HuH-7 (cell line): ENCODE measurements at places on chromosomes 5 and 9.

- DNase-seq, result no peak
Observed at GRCh38 chr5:178193251-178193809, 6.2 kb upstream of the GMCL2 start.

- DNase-seq, result no peak
Observed at GRCh38 chr5:584216-584615, 27.9 kb upstream of the CEP72 start.

GRCh38 chr5:89351222-89351621 lies 468.2 kb upstream of the MEF2C start:
- no peak for DNase-seq

DNA sequence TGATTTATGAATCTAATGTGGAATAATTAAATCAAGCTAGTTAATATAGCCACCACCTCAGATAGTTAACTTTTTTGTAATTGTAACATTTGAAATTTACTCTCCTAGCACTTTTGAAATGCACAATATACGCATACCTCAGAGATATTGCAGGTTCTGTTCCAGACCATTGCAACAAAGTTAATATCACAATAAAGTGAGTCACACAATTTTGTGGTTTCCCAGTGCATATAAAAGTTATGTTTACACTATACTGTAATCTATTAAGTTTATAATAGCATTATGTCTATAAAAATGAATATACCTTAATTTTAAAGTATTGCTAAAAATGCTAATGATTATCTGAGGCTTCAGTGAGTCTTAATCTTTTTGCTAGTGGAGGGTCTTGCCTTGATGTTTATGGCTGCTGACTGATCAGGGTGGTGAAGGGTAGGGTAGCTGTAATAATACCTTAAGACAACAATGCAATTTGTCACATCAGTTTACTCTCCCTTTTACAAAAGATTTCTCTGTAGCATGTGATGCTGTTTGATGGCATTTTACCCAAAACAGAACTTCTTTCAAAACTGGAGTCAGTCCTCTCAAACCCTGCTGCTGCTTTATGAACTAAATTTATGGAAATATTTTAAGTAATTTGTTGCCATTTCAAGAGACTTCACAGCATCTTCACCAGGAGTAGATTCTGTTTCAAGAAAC lies 235.1 kb upstream of the ADAMTSL1 start:
- no peak for DNase-seq

GRCh38 chr5:107408564-107408963 lies 262.2 kb downstream of the EFNA5 start:
- DNase-seq, result no peak

DNA sequence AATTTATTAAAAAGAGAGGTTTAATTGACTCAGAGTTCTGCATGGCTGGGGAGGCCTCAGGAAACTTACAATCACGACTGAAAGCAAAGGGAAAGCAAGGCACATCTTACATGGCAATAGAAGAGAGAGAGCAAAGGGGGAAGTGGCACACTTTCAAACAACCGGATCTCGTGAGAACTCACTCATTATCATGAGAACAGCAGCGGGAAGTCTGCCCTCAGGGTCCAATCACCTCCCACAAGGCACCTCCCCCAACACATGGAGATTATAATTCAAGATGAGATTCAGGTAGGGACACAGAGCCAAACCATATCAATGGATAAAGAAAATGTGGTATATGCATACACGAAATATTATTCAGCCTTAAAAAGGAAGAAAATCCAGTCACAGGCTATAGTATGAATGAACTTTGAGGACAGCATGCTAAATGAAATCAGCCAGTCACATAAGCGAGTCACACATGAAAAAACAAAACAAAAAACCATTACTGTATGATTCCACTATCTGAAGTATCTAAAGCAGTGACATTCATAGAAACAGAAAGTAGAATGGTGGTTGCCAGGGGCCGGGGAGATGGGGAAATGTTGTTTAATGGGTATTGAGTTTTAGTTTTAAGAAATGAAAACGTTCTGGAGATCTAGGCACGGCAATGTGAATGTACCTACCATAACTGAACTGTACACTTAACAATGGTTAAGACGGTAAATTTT lies 83.4 kb upstream of the PCA3 start:
- no peak for DNase-seq

DNA sequence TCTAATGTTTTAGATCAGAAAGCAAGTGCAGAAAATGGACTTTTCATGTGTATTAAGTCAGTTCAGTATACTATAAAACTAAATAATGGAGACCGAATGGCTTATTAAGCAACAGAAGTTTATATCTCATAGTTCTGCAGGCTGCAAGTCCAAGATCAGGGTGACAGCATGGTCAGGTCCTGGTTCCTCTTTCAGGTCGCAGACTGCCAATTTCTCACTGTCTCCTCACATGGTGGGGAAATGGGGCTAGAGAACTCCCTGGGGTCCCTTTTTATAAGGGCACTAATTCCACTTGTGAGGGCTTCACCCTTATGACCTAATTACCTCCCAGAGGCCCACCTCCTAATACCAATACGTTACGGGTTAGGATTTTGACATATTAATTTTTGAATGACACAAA lies 48.7 kb downstream of the RICTOR start:
- no peak for DNase-seq

DNA sequence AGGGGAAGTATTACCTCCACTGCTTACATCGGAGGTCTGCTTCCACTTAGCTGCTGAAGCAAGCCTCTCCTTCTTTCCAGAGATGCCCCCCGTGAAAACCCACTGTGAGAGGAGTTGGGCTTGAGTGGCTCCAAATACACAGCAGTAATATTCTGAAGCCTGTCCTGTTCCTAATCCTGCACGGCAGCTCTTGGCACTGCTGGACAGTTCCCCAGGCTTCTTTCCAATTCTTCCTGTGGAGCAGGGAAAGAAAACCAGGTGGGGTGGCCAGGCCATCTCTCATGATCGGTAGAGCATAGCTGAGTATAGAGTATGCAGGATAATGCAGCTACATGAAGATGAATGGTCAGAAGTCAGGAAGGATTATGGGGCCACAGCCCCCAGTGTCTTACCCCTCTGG lies 335.3 kb downstream of the MARCHF11 start:
- no peak for DNase-seq

- no peak for DNase-seq
Observed at GRCh38 chr5:2936413-2936812, 184.9 kb upstream of the IRX2 start.

DNA sequence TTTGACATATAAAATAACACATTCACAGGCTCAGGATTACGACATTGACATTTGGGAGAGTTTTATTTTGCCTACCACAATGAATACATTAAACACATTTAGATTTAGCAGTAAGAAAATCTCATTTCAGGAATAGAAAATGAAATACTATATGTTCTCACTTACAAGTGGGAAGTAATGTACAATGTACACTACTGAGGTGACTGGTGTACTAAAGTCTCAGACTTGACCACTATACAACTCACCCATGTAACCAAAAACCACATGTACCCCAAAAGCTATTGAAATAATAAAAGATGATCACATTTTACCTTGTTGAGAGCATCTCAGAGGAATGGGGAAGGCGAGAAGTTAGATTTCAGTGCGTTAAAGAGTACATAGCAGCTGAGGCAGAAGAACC lies 1202.4 kb upstream of the SEMA6A start:
- DNase-seq, result no peak

DNA sequence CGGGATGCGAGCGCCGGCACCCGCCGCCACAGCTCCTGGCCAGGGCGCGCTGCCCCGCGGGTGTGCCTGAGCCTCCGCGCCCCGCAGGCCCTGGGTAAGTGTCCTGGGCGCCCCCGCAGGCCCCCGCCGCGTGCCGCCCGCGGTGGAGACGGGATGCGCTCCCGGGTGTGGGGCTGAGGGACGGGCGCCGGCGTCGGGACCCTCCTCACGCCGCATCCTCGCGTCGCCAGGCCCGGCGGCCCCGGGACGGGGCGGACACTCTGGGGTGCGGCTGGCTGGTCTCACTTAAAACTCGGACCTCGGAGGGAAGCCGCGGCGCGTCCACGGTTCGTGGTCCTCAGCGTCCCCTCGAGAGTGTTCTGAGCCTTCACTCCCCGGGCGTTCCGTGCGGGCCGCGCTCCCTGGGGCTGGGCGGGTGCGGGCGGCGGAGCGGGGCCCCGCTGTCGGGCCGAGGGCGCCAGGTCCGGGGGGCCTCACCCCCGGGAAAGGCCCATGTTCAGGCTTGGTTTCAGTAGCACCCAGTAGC lies 275 bp downstream of the AHRR start:
- DNase-seq, result no peak

- no peak for DNase-seq
Observed at GRCh38 chr5:11139217-11139865, 378.3 kb upstream of the DAP start.

DNA sequence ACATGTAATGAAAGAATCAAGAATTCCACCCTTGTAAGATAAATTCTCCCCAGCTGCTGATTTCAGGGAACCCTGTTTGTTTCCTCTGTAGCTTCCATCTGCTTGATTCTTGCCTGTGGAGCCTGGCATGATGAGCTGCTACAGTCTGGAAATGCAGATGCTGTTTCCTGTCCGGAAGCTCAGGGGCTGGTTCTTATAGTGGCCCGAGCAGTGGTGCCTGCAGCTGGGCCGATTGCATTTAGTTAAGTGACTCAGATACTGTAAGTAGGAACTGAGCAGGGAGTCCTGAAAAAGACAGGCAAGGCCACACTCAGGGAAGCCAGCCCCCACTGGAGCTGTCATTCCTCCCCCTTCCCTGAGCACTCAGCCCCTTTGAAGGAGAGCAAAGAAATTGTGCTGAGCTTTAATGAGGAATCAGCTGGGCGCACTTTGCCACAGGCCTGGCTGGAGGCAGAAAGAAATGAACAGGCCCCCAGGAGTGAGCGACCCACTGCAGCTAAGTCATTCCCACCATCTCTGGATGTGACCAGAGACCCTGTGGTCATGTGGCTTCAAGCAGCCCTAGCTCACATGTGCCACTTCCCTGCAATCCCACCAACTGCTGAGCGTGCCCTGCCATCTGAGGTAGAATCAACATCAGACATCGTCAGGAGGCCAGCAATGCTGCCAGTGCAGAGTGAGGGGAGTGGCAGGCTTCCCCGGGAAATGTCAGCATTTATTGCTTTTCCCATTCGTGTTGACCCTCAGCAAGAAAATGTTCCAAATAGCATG lies 206.0 kb upstream of the WWC1 start:
- no peak for DNase-seq

GRCh38 chr9:132879457-132880323 lies 992 bp downstream of the SPACA9 start:
- no peak for DNase-seq

DNA sequence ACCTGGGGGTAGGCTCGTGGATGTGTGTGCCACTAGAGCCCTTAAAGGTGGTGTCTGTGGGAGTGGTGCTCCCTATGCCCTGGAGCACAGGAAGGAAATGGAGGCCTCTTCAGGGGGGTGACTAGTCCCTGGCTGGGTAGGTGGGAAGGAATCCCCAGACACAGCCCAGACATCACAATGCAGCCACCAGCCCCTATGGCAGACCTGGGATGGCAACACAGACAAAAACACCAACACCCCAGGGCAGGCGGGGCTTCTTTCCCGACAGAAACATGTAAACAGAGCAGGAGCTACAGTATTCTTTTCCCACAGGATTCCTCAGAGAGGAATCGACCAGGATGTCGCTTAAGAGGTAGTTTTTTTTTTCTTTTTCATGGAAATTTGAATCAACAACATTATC lies 10.4 kb upstream of the NR5A1 start:
- DNase-seq, result no peak

GRCh38 chr9:16335788-16336580 lies 534.5 kb downstream of the BNC2 start:
- no peak for DNase-seq

DNA sequence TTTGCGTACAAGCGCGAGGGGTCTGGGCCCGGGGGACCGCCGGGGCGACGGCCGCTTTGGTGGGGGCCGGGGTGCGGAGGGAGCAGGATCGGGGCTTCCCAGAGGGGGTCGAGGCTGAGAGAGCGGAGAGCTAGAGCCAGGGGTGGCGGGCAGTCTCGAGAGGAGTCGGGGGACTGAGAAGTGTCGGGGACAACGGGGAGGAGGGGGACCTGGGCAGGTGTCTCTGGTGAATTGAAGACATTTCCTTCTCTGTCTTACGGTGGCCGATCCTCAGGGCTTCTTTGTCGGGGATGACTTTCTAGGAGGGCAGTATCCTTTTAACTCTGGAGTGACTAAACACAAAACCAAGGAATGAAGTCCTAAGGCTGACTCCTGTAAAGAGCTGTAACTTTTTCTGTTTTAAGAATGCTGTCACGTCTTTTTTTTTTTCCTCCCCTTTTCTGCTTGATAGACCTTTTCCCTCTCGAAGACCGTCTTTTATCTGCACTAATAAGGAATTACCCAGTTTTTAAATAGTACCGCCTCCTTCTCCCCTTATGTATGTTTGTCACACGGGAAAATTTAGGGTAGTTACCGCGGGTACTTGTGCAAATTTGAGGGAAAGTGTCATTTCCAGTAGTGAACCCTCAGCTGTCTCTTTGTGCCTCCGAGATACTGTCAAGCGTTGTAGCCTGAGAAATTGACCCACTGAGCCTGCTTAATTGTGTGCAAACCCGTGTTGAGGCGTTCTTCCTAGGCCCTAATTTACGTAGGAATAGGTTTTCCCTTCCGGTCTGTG lies 822 bp downstream of the DENND4C start:
- no peak for DNase-seq

GRCh38 chr9:78097541-78097940 lies 65.9 kb upstream of the GNAQ start:
- no peak for DNase-seq

GRCh38 chr9:22136461-22137096 lies 127.5 kb upstream of the CDKN2B start:
- no peak for DNase-seq

- DNase-seq, result no peak
Observed at GRCh38 chr5:143010351-143010750, 240.2 kb downstream of the ARHGAP26 start.

DNA sequence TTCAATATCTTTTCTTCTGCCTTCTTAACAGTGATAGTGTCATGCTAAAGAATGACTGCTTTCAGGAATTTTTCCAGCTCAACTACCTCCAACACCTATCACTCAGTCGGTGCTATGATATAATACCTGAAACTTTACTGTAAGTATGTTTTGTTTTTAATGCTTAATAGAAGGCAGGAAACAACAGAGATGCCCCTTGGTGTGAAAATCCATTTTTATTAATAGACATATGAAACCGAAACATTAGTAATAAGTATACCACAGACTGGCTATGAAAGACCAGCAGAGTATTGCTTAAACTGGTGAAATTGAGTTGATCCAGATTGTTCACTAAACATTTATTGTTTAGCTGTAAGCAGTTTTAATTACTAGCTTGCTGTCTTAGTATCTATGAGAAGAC lies 25.2 kb downstream of the SKP2 start:
- no peak for DNase-seq
